ENCODE measurements at places on chromosomes 6 and 20.

- DNase-seq = no peak
These were observed 27.3 kb downstream of the MANBAL start for GRCh38 chr20:37316775-37317170.

- DNase-seq = no peak
These were observed 32.9 kb downstream of the TMEM244 start for GRCh38 chr6:129828229-129828628.

GRCh38 chr6:160774399-160774798, 72.4 kb downstream of the PLG start:
- DNase-seq = no peak

- peak; percentile 59 for DNase-seq
These were observed 16.5 kb downstream of the SNHG17 start for GRCh38 chr20:38418509-38419204.

DNA sequence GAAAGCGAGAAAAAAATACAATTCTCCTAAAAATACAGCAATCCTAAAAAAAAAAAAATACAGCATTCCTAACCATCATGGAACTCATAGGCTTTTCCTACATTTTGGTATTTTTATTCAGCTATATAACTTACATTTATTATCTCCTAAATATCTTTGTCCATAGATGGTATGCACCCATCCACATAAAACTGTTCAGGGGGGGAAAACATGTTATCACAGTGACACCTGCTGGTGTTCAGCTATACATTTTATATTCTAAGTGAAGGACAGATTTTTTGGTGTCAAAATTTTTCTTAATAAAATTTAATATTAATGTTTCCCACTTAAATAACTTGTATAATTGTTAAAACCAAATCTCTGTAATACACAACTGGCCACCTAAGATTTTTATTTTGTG, 58.0 kb downstream of the BLOC1S5 start:
- DNase-seq = peak; percentile 47

- DNase-seq = no peak
These were observed 109.6 kb upstream of the FRMD1 start for GRCh38 chr6:168188369-168189199.
